IPS DF 19.7 (cell line): ENCODE measurements at places on chromosomes 1 and 21.

- no peak for DNase-seq
Measured at GRCh38 chr1:65668368-65668767, 124.3 kb upstream of the PDE4B start.

DNA sequence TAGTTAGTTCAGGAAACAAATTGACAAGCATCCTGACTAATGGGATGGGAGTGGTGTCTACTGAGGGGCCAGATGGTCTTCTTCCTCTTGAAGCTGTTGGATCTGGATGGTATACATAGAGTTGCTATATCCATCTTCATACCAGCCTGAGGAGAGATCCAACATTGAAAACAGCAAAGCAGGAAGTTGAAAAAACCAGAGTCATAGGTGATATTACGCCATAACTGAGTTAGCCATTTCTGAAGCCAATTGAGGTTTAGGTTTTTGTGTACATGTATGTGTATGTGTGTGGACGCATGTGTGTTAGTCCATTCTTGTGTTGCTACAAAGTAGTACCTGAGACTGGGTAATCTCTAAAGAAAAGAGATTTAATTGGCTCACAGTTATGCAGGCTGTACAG is 2.3 kb upstream of the TSPAN2 start:
- no peak for DNase-seq

DNA sequence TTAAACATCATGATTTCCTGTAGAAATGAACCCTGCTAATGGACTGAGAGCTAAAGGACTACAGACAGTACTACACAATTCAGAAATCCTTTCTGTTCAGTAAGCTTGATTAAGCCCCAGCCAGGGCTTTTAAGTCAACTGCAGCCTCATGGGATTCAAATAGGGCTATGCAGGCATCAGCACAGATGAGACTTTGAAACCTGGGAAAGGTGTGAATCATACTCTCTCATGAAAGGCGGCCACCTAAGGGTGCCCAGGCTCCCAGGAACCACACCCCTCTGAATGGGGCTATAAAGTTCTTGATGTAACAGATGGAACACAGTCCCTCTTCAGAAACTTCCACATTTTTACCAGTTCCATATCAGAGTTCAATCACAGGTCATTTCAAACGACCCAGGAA is 7.6 kb downstream of the SIPA1L2 start:
- DNase-seq, result no peak

DNA sequence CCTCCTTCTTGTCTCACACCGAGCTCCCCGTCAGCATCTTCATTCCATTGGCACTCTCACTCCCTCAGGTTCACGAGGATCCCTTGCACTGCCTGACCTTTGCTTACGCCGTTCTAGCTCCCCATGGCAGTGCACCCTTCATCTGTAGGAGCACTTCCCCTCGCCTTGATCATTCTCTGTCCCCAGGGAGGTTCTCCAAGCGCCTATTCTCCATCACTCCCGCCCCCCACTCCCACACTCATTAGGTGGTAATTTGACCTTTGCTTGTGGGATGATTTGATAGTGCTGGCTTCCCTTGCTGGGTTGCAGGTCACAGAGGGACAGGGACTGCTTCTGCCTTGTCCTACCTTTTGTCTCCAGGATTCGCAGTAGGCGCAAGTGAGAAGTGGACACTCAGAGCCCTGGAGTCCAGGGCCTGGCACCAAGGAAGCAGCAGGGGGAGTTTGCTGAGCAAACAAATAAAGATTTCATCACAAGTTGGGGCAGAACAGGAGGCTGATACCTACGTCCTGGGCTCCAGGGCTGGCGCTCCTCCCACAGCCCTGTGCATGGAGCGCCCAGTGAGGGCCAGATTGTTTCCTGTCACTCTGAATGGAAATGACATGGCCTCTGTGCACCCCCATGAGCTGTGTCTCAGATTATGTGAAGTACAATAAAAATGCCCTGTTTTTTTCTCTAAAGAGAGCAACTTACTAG is 82.0 kb upstream of the RUNX3 start:
- DNase-seq, result no peak

DNA sequence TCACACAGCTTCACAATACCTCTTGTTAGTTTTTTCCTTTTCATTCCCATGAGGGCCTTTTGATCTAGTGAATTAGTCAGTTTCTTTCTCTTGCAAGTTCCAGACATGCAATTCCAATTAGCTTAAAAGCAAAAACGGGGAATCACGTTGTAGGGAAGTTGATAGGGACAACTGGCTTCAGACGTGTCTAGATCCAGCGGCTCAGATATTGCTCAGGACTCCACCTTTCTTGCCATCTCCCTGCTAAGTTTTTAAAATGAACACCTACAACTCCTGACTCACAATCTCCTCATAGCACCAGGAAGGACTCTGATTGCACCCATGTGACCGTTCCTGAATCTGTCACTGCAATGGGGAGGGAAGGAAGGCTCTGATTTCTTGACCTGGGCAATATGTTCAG is 63.8 kb upstream of the ARHGAP29 start:
- no peak for DNase-seq

DNA sequence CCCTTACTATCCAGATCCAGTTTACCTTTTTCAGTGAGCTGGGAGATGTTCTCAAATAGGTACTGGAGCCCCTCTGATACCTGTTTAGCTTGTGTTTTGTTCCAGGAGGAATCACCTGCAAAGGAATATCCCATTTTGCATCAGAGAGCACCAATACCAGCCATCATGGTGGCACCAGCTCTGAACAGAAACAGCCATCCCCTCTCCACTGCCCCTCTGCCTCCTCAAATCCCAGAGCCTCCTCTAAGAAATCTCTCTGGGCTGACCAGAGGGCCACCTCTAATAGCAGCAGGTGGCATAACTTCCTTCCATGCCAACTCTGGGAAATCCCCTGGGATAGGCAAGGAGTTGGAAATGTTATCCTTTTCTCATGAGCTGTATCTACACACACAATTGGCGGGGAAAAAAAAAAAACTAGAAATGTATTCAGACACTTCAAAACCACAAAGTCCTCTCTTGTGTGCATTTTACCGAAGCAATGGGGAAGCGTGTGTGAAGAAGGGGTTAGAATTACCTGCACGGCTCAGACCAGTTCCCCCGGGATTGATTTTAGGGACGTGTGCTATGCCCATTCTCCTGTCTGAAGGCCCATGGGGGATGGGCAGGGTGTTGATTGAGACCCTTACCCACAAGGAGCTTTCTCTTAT is 2.4 kb downstream of the PGLYRP4 start:
- DNase-seq, result no peak

- no peak for DNase-seq
Measured at GRCh38 chr1:36934061-36934460, 100.3 kb downstream of the GRIK3 start.
